ENCODE measurements at places on chromosomes 16 and 17. TPM values are rescaled to one million over a fixed set of nuclear protein-coding genes. Genes with fewer than 3 reads are reported as not detected.

DNA sequence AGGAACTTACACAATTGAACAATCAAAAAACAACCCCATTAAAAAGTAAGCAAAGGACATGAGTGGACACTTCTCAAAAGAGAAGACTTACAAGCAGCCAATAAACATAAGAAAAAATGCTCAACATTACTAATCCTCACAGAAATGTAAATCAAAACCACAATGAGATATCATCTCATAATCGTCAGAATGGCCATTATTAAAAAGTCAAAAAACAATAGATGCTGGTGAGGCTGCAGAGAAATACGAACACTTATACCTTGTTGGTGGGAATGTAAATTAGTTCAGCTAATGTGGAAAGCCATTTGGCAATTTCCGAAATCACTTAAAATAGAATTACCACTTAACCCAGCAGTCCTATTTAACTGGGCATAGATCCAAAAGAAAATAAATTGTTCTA, 301.9 kb upstream of the KCNJ16 start:
- DNase-seq: no peak

GRCh38 chr16:6377956-6378355, 954.7 kb upstream of the RBFOX1 start:
- no peak for DNase-seq

GRCh38 chr16:3637371-3637923, 17.0 kb upstream of the DNASE1 start:
- DNase-seq: no peak

GRCh38 chr17:38628441-38628840, 22.7 kb upstream of the SRCIN1 start:
- no peak for DNase-seq

GRCh38 chr16:59510008-59510424, 775.9 kb upstream of the GOT2 start:
- no peak for DNase-seq

DNA sequence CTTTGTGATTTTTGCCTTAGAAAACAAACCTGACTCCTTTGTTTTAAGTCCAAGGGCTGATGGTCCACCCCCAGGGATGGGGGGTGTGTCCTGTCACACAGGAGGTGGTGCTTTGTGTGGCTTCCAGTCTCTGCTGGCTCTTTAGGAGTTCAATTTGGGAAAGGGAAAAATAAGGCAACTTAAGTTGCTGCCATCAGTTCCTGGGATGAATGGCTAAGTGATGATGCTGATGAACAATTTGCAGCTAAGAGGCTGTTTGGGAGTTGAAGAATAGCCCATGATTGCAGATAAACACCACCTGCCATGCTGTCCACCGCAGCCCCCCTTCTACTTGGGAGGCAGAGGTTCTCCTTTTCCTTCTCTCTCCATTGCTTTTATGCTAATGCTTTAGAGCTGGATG, 40.2 kb downstream of the ARL4D start:
- peak; percentile 43 for DNase-seq

GRCh38 chr17:73759734-73760438, 115.6 kb upstream of the SDK2 start:
- DNase-seq: no peak

- no peak for DNase-seq
Observed at GRCh38 chr17:5888811-5889210, 181.4 kb upstream of the WSCD1 start.

- peak; percentile 89 for DNase-seq
Observed at GRCh38 chr17:35747540-35748017, 5.5 kb downstream of the GAS2L2 start.

DNA sequence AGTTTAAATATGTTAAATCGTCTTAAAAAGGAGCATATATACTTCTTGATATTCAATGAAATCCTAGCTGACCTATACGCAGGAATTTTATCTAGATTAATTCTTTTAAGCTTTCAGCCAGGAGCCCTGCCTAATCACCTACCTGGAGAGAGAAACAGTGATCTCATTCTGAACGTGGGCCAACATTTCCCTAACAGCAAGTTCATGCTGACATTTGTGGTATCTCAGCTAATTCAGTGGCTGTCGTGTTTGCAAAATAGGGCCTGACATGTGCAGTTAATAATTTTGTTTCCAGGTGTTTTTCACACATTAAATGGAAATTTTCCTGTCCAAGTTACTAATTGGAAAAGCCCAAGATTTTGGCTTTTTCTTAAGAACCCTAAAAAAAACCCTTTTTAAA, 17.4 kb downstream of the KRT24 start:
- DNase-seq: no peak

- DNase-seq: no peak
Observed at GRCh38 chr17:54933921-54934320, 33.3 kb downstream of the TOM1L1 start.

DNA sequence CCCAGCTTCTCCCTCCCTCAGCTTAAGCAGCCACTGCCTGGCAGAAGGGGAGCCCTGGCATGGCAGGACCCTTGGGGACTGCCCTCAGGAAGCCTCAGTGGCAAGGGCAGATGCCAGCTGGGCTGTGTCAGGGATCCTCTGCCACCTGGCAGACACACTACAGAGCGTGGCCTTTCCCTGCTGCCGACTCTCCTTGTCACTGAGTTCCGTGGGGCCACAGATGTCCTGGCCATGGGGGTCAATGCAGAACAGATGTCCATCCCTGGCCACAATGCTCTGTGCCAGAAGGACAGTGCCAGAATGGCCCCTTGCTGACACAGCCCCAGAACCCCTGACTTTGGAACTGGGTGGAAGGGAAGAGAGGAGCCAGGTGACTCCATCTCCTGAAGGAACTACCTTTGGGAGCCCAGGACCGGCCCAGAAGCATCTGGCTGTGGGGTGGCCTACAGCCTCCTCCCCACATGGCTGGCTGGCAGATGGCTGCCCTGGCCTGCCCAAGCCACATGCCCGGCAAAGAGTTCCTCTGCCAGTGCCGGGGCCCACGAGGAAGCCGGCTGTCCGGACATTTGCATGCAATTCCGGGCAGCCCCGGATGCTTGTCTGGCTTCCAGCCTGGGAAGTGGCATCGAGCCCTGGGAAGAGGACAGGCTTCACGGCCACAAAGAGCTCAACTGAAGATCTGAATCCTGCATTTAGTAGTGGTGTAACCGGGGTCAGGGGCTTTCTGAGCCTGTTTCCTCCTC, 24.1 kb downstream of the NPTX1 start:
- DNase-seq: no peak

DNA sequence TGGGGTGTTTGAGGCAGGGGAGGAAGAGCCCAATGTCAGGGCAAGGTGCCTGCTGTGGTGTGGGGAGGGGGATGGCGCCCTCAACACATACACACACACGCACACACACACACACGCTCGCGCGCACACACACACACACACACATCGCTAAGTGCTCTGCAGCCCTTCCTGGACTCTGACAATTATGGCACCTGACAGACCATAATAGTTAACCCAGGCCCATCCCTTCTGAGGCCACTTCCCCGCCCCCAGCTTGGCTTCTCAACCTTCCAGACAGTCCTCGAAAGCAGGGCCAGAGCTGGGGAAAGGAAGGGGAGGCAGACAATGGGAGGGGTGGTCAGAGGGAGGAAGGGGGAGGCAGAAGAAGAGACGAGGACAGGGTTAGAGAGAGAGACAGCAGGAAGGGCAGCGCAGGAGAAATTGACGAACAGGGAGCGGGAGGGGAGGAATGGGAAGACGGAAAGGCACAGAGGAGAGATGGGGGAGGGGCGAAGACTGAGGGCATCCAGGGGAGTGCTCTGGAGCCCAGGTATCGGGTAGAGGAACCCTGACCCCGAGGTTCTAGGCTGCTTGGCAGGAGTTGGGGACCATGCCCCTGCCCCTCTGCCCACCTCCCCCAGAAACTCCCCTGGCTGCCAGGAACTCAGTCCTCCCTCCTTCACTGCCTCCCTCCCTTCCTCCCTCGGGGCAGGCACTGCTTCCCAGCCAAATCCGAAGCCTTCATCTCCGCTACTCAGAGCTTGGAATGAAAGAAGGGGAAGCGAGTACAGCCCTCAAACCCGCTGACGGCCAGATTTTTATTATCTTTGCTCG, 4.0 kb downstream of the SRCIN1 start:
- peak; percentile 82 for DNase-seq

- DNase-seq: peak; percentile 11
Observed at GRCh38 chr16:71255721-71256120, 25.2 kb upstream of the HYDIN start.

DNA sequence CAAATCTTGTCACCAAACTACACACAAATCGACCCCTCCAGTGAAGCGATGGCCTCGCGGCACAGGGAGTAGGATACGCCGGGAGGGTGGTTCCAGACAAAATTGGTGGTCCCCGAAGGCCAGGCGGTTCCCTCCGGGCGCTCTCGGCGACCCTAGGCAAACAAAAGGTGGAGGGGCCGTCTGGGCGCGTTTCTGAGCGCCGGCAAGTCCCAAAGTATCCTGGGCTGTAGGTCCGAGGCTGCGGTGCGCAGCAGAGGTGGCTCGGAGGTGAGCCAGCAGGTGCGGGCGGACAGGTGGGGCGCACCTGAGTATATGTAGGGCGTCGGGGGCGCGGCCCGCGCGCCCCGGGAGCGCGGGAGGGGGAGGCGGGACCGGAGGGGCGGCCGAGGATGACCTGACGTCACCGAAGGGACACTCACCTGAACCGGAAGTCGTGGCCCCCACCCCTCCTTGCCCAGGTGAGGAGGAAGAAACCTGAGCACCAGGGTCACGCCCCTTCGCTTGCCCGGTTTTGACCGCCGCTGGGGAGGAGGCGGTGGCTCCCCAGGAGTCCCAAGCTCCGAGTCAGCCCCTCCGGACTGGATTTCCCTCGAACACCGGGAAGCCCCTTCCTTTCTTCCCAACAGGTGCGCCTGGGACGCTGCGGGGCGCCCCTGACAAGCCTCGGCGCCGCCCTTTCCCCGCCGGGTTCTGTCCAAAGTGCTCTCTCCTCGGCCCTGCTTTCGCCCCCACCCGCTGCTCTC, at the start of gene CLDN7:
Gene CLDN7, minus strand, starts transcription at position 287 of the 743 bp plus-strand sequence. CDS start 435 bp downstream, outside the sequence.
- DNase-seq: peak; percentile 37

- no peak for DNase-seq
Observed at GRCh38 chr17:61335845-61336655, 63.6 kb upstream of the TBX2 start.

GRCh38 chr17:79252886-79253285, 178.3 kb downstream of the ENGASE start:
- DNase-seq: no peak

KRT32 gene
- total RNA-seq: not detected

PDE6G gene
- not detected for total RNA-seq

VTN gene
- 0.25 TPM for total RNA-seq

TBX21 gene
- not detected for total RNA-seq

SEPTIN1 gene
- total RNA-seq: 1.1 TPM

IST1 gene
- total RNA-seq: 376 TPM

FZD2 gene
- 188 TPM for total RNA-seq

TRPV3 gene
- 1.9 TPM for total RNA-seq

TLCD1 gene
- total RNA-seq: 13.4 TPM

GPS2 gene
- total RNA-seq: 41.8 TPM

ZACN gene
- total RNA-seq: not detected

MED1 gene
- total RNA-seq: 30.0 TPM

TBC1D26 gene
- total RNA-seq: 4.4 TPM

CCL16 gene
- not detected for total RNA-seq

STX1B gene
- total RNA-seq: 7.3 TPM

CHD9NB gene
- 4.1 TPM for total RNA-seq

HOXB1 gene
- total RNA-seq: not detected

CAVIN1 gene
- 5.5 TPM for total RNA-seq

Data from neural progenitor cell (in vitro differentiated cells).